Activated CD4-positive, alpha-beta T cell treated with anti-CD3 and anti-CD28 coated beads, Interleukin-2, Interleukin-6, amounts not matched to agents 100 ng/mL and 50 ng/mL, durations not matched to agents 16 hours and 8 hours (primary cell): ENCODE measurements at places on chromosomes 7 and 10.
A peak's percentile ranks its signal among the peaks of the same experiment; 100 is the strongest.

- peak; percentile 66 for DNase-seq
Observed at GRCh38 chr7:620056-620455, 100.4 kb upstream of the PDGFA start.

DNA sequence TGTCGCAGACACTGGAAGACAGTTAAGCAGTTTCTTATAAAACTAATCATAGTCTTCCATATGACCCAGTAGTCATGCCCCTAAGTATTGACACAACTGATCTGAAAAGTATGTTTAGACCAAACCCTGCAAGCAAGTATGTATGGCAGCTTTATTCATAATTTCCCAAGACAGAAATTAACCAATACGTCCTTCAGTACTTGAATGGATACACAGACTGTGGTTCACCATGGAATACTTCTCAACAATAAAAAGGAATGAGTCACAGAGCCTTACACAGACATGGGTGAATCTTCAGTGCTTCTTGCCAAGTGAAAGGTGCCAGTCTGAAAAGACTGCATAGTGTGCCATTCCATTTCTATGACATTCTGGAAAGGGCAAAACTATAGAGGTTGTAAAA, 50.2 kb upstream of the AKR1E2 start:
- DNase-seq: no peak

- DNase-seq: no peak
Observed at GRCh38 chr7:88203401-88203800, 16.4 kb downstream of the SRI start.

GRCh38 chr10:120505866-120506265, 48.8 kb downstream of the PLPP4 start:
- no peak for DNase-seq

DNA sequence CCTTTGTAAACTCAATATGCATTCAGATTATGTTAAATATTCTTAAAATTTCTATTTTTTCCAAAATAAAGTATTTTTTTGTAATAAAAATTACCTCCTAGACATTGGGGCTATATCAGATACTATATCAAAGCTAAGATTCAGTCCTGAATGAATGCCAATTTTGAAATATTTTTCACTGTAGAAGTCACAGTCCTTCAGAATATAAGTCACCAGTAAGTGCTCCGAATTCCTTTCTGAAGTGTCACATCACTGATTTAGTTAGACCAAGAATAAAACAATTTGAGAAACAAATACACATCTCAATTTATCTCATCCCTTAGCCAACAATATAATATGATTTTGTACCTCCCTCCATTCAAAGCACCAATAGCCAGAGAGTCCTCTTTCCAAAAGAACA, 33.9 kb upstream of the GSAP start:
- no peak for DNase-seq

- DNase-seq: no peak
Observed at GRCh38 chr10:49364747-49365146, 31.1 kb downstream of the DRGX start.

GRCh38 chr10:2924431-2924830, 142.9 kb upstream of the PFKP start:
- no peak for DNase-seq

DNA sequence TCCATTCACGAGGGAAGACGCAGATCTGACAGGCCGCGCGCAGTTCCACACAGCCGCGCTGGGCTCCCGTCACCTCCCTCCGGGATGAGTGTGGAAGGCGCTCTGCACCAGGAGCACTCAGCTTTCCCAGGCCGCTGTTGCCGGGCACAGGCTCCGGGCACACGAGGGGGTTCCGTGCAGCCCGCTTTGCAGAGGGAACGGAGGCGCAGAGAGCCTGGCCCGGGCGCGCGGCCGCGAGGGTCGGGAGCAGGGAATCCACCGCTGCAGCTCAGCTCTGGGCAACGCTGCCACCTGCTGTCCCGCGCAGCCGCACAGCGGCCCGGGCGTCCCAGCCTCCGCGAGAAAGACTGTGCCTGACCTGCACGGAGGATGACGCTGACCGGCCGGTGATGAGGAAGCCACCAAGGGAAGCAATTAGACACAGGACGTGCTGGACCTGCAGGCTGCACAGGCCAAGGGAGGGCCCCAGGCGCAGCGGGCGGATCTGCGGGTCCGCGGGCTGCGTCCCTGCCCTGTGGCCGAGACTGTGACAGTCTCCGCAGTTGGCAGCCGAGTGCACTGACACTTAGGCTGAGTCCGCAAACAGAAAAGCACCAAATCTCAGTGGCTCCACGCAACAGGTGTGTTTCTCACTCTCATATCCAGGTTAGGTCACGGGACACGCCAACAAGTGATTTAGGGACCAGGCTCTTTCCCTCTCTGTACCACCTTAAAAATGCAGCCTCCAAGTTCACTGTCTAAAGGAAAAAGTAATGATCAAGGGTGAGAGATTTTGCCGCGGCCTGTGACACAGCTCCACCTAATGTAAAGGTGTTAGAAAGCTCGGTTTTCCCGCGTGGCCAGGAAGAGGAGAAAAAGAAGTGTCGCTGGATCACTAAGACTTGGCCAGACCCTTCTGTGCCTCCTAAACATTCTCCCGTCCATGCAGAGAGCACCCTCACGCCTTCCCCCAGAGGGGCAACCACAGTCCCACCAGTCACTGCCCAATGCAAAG, 94.5 kb downstream of the SEC61G start:
- peak; percentile 47 for DNase-seq

GRCh38 chr7:105796365-105796764, 80.0 kb downstream of the ATXN7L1 start:
- no peak for DNase-seq

- DNase-seq: peak; percentile 88
Observed at GRCh38 chr7:37354656-37355131, 94.0 kb downstream of the ELMO1 start.

GRCh38 chr7:11171569-11172192, 198.0 kb downstream of the PHF14 start:
- DNase-seq: no peak

DNA sequence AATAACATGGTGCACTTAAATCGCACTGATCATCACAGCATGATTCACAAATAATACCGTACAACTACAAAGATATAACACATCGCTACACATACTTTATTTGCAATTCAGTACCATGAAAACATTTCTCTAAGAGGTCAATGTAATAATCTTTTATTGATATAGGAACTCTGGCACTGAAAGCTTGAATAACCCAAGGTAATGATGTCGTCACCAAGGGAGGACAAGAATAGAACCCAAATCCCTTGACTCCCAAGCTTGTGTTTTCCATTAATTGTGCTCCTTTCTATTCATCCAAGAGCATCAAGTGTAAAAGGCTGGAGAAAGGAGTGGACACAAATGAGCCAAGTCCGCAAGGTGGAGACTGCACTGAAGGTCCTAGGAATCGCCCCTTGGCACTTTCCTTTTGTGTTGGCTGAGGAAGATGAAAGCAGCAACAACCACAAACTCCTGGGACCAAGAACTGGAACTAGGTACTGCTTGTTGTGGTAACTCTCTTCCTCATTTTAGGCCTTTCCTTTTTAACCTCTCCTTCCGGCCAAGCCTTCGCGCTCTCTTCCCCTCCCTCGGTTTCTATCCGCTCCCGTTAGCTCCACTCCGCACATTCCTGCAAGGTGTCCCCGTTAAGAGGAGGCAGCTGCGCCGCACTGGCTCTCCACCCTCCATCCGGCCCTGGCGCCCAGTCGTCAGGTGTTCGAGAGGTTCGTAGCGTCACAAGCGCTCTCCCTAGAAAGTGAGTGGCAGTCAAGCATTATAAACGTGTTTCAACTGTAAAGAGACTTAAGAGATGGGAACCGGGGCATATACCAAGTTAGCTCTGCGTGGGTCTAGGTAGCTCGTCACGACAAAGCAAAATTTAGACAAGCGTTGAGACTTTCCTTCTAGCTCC, 1.0 kb upstream of the CBLL1 start:
- DNase-seq: no peak
